ENCODE measurements at places on chromosomes 4 and X.

DNA sequence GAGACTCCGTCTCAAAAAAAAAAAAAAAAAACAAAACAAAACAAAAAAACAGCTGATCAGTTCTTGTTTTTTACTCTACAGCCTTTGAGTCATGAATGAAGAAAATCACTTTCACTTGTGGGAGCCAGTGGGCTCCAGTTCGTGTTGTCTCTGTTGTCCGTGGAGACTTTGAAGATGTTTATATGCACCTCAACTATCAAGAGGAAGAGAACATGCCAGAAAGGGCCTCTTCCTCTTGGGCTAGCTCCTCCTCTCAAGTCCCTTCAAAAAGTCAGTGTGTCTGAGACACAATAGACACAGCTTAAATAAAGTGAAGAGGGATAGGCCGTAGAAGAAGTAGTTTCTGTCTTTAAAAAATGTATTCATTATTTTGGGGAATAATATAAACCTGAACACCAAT is 182.7 kb downstream of the KDR start:
- peak; percentile 16 for DNase-seq

DNA sequence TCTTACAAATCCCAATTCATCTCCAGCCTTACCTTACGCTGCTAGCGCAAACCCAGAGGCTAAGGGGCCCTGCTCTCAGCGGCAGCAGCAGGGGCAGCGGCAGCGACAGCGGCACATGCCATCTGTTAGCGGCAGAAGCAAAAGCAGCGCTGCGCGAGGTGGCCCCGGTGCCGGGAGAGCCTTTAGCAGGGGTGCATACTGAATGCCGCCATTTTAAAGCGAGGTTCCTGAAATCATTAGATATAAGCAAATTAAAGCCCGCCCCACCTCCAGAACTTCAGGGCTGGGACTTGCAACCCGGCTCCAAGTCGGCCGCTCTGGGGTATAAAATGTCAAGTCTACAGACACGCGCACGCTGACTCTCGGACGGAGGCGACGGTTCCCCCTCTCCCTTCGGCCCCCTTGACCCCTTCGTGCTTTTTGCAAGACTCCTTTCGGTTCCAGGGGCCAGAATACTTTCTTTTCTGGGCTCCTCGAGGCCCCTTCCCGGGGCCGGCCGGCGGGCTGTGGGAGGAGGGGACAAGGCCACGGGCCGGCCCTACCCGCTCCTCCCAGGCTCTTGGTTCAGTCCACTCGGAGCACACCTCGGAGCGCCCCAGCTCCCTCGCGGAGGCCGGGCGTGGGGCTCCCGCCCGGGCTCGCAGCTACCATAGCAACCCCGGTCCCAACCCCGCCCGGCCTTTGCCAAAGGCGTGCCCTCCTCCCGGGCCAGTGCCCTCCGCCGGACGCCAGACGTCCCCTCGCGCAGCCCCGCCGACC is at the start of gene MBNL3:
Gene MBNL3 (minus strand): TSS at position 220 of the 759 bp plus-strand sequence. CDS start 49,427 bp downstream, outside the sequence.
- DNase-seq: peak; percentile 84

- DNase-seq: peak; percentile 70
These were observed at the start of gene TMEM47 for GRCh38 chrX:34656842-34657725. TMEM47 (minus strand) TSS chrX:34657285; CDS start chrX:34657029, 256 bp downstream.

- no peak for DNase-seq
These were observed 50.4 kb downstream of the MID1 start for GRCh38 chrX:10569946-10570345.

- DNase-seq: no peak
These were observed 569.8 kb upstream of the IGFBP7 start for GRCh38 chr4:57679969-57680368.

DNA sequence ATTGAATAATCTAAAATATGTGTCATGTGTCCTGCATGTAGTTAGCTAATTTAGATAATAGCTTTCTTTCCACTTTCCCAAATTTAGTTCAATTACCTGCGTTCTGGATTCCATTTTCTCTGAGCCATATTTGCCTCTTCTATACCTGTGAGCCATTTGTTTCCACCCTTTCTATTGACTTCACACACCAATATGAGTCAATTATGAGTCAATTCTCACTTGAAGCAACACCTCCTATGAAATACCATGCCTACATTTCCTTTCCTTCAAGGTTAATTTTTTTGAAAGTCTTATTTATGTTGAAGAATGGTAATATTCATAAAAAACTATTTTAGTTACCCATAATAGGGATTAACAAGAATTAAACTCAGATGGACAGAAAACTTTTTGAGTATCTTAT is 25.8 kb downstream of the NPY2R start:
- no peak for DNase-seq

GRCh38 chrX:67384403-67384802 is 159.4 kb upstream of the AR start:
- no peak for DNase-seq

GRCh38 chrX:154495472-154495922 is 5.1 kb upstream of the SLC10A3 start:
- DNase-seq: no peak

GRCh38 chr4:142713282-142714030 is 132.6 kb downstream of the INPP4B start:
- no peak for DNase-seq

DNA sequence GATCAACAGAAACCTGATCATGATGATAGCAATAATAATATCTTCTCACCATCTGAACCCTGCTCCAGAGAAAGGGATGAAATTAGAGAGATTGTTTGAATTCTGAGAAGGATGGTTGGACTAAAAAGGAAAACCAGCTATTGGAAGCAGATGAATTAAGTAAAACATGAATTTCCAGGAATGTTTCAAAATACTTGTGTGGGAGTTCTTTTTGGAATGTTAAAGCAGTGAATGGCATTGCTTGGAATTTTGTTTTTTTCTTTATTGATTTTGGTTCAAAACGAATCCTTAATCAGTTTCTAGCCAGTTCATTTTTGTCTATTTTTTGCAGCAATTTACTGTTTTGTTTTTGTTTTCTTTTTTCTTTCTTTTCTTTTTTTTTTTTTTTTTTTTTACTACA is 150.3 kb downstream of the NHS start:
- no peak for DNase-seq

- no peak for DNase-seq
These were observed 320.4 kb downstream of the KCNIP4 start for GRCh38 chr4:21628116-21628670.

DNA sequence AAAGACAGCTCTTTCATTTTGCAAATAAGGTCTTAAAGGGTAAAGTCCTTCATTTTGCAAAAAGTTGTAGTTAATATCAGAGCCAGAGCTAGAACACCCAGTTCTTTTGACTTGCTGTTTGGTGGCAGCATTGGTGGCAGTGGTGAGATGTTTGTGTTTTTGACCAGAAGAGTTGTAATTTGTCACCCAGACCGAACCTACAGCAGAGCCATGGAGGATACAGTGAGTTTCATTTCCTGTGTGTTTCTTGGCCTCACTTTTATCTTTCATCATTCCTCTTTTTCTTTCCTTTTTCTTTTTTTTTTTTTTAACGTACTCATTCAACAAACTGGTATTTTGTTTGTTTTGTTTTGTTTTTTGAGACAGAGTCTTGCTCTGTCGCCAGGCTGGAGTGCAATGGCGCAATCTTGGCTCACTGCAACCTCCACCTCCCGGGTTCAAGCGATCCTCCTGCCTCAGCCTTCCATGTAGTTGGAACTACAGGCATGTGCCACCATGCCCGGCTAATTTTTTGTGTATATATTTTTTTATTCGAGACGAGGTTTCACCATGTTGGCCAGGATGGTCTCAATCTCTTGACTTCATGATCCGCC is 116.4 kb downstream of the AFF1 start:
- no peak for DNase-seq

DNA sequence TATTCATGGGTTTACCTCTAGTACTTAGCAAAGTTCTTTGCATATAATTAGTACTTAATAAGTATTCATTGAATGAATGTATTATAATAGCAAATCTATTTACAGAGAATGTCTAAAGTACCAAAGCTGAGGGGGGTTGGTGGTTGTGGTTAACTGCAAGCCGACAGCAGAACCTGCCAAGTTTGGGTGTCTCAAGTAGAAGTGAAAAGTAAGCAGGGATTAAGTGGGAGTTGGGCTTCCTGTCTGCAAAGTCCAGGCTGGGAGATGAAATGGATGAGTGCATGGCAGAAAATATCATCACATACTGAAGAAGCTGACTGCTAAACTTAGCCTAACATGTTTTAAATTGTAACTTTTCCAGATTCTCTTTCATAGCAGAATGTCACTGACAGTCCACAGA is 169.6 kb downstream of the CAMK2D start:
- DNase-seq: no peak

DNA sequence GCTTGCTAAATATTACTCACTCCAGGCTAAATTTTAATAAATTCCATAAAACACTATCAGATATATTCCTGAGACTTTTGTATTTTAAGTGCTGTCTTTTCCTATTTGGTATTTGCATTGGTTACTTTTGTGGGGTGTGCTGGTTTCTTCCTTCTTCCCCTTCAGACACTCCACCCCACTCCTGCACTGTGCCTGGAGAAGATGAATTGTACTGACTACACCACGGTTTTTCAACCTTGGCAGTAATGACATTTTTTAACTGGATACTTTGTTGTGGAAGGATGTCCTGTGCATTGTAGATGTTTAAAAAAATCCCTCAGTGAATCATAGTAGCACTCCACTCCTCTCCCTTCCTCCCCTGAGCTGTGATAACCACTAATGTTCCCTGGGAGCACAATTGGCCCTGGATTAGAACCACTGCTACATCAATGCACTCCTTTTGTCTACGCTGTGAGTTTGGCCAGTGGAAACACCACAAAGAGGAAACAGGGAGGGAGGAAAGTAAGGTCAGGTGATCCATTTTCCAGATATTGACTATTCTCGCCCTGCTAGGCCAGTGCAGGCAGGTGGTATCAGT is 36.3 kb downstream of the SNCA start:
- no peak for DNase-seq

DNA sequence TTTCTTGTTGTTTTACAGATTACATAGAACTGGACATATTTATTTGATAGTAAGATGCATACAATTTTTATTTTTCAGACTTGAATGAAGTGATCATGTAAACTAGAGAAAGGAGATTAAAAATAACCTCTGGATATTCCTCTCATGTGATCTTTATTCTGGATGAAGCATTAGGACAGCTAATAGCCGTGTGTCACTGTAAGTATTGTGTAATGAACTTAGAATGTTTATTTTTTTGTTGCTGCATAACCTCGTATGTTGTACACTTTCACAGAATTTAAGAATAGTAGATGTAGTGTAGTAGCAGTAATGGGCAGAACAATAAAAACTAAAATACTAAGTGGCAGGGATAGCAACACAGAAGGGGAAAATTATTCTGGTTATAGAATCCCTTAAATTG is 2094.5 kb upstream of the TENM3 start:
- DNase-seq: no peak

DNA sequence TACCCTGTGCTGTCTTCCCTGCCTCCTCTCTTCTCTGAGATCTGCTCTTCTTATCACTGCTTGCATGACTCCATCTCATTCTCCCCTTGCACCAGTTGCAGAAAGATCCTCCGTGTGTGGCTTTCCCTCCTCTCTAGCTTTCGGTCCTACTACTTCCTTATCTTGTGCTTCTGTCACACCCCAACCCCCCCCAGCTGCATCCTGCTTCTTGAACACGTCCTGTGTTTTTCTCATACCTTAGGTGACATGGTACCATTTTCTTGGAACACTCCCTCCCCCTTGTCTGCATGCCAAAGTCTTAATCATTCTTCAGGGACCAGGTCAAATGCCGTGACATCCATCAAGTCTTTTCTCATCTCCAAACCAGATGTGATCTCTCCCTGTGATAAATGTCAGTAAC is 46.4 kb downstream of the FHL1 start:
- no peak for DNase-seq

- DNase-seq: no peak
These were observed 556.6 kb downstream of the NLGN4X start for GRCh38 chrX:5672099-5672498.
